NCI-H187 treated with DMSO at 0.1 percent for 48 hours (cell line): ENCODE measurements at places on chromosomes 7 and 10.

DNA sequence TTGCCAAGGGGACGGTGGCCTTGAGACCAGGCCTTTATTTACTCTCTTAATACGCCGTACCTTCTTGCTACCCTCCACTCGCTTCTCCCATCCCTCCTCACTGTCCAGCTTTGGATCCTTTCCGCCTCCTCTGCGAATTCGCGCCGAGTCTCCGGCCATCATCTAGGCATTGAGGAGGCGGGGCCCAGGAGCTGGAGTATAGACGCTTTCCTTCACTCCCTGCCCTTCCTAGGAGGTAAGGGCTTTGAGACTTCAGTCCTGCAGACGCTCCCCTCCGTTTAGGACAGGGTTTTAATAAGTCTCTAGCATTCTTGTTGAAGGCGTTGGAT, 538 bp downstream of the TFAM start:
- no peak for DNase-seq

GRCh38 chr10:71213127-71213621, 804 bp downstream of the UNC5B start:
- no peak for DNase-seq

DNA sequence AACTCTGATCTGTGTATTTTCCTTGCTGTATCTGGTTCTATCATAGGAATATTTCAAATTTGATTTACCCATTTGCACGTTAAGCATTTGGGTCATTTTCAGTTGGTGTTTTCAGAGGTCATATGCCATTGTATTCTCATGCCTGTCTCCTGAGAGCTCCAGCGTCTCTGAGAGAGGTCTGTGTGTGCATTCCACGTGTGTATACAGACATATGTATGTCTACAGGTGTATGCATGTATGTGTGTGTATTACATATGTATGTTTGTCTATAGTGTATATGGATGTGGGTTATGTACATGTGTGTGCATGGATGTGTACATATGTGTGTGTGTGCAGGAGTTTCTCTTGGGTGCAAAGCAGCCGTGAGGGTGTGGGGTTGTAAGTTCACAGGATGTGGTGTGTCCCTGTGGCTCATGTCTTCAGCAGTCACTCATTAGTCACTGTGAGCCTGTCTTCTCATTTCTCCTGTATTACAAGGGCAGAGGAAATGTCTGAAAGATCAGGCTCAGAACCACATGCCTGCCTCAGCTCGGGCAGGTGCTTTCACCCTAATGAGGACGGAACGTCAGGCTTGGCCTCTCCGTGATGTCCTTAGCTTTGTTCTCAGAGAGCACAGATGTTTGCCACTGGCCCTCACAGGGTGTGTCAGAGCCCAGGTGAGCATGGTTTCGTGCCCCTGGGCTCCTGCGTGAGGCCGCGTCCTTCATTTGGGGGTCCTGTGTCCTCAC, 101.6 kb downstream of the NKX6-2 start:
- DNase-seq, result no peak

GRCh38 chr7:22219739-22220493, 137.0 kb downstream of the RAPGEF5 start:
- no peak for DNase-seq

DNA sequence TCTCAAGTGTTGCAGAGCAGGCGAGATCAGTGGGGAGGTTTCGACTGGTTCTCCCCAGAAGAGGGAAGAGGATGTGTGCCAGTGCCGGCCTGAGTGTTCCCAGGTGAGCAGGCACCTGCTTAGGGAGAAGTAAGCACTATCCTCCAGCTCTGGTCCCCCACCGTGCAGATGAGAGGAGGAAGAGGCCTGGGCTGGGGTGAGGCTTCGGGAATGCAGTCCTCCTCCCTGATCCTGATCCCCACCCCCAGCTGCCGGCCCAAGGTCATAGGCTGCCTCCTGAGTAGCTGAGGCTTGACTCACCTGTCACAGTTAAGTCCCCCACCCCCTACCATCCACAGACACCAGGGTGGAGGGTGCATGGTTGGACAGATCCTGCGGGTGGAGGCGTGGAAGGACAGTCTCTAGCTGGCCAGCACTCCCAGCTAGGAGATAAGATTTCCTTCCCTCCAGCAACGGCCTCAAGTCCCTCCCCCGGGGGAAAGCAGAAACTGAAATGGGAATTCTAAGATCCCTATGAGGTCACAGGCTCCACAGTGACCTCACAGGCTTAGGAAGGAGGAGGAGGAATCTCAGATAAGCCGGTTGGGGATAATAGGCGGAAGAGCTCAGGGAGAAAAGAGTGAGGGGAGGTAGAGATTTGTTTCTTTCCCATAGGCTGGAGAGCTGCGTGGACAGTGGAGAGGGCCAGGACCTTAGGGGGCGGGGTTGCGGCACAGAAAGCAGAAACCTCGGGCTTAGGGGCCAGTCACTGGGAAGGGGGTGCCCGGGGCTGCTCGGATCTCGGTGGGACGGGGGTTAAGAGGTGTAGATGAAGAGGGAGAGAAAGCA, 1.0 kb downstream of the LRCH4 start:
- no peak for DNase-seq

- no peak for DNase-seq
Observed at GRCh38 chr7:70607759-70608158, 524.2 kb upstream of the GALNT17 start.

GRCh38 chr7:47804767-47805545, 143.3 kb downstream of the PKD1L1 start:
- no peak for DNase-seq
